Activated T-helper 9 cell treated with anti-CD3 and anti-CD28 coated beads, Interleukin-2, amount 50 U/mL, for 16 hours (primary cell): ENCODE measurements at places on chromosomes 2 and 18.

GRCh38 chr2:191501561-191502168 is 176.3 kb upstream of the NABP1 start:
- no peak for DNase-seq

GRCh38 chr2:30346471-30347169 is 100.4 kb upstream of the LCLAT1 start:
- no peak for DNase-seq

GRCh38 chr2:21265752-21266151 is 142.0 kb downstream of the TDRD15 start:
- no peak for DNase-seq

DNA sequence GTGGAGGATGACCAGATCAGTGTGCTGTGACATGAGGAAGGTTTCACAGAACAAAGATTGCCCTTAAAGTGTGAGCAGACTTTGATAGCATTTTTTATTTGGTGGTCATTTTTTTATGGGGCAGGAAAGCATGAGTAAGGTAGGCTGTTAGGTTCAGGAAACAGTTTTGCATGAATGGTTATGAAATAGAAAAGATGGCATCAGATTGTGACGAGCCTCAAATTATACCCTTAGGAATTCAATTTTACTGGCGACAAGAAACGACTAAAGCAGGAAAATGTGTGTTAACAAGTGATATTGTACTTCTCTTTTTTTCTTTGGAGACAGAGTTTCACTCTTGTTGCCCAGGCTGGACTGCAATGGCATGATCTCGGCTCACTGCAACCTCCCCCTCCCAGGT is 44.7 kb downstream of the PIK3C3 start:
- DNase-seq = no peak
